ENCODE measurements at places on chromosomes 5 and 9. TPM values are rescaled to one million over a fixed set of nuclear protein-coding genes. Genes with fewer than 3 reads are reported as not detected.

DNA sequence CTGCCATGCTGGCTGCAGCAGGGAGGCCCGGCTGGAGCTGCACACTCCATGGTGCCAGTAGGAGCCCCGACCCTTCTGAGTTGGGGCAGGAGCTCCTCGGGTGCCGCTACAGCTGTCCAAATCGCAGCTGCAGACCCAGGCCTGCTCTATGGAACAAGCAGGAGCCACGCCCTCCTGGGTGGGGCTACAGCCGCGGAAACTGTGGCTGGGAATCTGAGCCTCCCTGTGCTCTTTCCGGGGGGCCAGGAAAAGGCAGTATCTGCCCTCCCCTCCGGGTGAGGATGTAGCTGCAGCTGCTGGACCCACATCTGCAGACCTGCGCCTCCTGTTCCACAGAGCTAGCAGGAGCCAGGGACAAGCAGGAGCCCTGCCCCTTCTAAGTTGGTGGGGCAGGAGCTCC lies 278.9 kb upstream of the ACTBL2 start:
- no peak for DNase-seq

- DNase-seq, result no peak
Measured at GRCh38 chr9:72633966-72634365, 112.6 kb downstream of the TMC1 start.

DNA sequence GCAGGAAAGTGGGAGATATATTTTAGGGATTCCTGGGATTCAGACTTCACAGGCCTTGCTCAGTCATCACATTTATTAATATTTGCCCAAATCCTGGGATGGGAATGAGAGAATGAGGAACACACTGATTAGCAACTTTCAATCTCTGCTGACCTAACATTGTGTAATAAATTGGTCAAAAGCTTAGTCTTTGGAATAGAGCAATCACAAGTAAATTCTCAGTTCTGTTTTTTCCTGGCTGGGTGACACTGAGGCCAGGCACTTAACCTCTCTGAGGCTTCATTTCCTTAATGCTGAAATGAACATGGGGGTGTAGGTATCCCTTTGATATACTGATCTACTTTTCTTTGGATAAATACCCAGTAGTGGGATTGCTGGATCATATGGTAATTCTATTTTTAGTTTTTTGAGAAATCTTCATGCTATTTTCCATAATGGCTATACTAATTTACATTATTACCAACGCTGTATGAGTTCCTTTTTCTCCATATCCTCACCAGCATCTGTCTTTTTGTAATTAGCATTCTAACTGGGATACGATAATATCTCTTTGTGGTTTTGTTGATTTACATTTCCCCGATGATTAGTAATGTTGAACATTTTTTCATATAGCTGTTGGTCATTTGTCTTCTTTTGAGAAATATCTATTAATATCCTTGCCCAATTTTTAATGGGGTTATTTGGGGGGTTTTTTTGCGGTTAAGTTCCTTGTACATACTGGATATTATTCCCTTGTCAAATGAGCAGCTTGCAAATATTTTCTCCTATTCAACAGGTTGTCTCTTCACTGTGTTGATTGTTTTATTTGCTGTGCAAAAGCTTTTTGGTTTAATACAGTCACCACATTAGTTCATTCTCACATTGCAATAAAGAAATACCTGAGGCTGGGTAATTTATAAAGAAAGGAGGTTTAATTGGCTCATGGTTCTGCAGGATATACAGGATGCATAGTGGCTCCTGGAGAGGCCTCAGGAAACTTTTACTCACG lies 36.8 kb upstream of the NIPBL start:
- no peak for DNase-seq

- DNase-seq, result no peak
Measured at GRCh38 chr5:15026011-15026893, 154.7 kb upstream of the ANKH start.

- DNase-seq, result peak; percentile 65
Measured at GRCh38 chr5:97162045-97162444, 19.6 kb upstream of the LIX1 start.

GRCh38 chr5:64869419-64869818 lies 100.7 kb downstream of the CWC27 start:
- no peak for DNase-seq

- DNase-seq, result peak; percentile 31
Measured at GRCh38 chr9:116546711-116547581, 140.2 kb upstream of the TRIM32 start.

DNA sequence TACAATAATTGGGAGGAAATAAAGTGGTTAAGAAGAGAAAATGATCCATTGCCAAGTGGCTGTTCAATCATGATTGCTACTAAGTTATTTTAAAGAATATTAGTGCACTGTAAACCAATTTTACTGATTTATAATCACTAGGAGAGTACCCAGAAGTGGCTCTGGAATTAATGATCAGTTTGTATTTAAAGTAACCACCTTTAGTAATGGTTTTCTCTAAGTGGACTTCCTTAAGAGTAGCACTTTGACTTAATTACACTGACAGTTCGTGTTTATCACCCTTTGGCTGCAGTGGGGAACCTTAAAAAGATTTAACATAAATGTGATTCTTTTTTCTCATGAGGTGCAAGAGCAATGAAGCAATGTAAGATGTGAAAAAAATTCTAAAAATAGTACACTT lies 310.8 kb downstream of the CDH12 start:
- no peak for DNase-seq

GRCh38 chr9:77594963-77595362 lies 53.2 kb downstream of the GNA14 start:
- no peak for DNase-seq

- no peak for DNase-seq
Measured at GRCh38 chr9:108743901-108744371, 111.8 kb downstream of the ACTL7B start.

DNA sequence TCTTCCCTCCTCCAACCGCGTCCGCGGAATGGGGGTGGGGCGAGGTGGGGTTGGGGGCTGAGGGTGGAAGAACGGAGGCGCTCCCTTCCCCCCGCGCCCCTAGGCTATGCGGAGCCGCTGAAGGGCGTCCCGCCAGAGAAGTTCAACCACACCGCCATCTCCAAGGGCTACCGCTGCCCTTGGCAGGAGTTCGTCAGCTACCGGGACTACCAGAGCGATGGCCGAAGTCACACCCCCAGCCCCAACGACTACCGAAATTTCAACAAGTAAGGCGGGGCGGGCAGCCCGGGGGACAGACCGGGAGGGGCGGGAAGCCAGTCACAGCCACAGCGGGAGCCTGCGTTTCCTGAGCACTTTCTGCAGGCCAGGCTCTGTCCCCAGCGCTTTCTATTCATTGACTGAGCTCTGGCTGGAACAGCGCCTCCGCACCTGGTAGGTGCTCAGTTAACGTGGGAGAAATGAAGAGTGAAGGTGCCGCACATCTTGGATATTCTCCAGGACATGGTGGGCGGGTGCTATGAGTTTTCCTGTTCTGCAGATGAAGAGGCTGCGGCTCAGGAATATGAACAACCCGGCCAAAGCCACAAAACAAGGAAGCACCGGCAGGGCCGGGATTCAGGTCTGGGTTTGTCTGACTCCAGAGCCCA lies 11.3 kb downstream of the MYOZ3 start:
- no peak for DNase-seq

DNA sequence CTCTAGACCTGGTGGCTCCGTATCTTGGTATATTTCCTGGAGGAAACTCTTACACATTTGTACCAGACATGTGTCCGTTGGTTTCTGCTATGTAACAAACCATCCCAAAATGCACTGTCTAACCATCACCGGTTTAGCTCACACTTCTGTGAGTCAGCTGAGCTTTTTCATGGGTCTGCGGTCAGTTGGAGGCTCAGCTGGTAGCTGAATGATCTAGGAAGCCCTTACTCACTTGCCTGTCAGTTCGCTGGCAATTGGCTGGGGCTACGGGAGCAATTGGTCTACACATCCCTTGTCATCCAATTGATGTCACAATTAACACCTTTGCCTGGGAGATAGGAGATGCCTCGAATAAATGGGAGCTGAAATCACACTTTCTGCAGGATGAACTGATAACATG lies 11.6 kb upstream of the WHRN start:
- DNase-seq, result no peak

GRCh38 chr9:15642369-15642962 lies 89.6 kb downstream of the CCDC171 start:
- DNase-seq, result no peak

DNA sequence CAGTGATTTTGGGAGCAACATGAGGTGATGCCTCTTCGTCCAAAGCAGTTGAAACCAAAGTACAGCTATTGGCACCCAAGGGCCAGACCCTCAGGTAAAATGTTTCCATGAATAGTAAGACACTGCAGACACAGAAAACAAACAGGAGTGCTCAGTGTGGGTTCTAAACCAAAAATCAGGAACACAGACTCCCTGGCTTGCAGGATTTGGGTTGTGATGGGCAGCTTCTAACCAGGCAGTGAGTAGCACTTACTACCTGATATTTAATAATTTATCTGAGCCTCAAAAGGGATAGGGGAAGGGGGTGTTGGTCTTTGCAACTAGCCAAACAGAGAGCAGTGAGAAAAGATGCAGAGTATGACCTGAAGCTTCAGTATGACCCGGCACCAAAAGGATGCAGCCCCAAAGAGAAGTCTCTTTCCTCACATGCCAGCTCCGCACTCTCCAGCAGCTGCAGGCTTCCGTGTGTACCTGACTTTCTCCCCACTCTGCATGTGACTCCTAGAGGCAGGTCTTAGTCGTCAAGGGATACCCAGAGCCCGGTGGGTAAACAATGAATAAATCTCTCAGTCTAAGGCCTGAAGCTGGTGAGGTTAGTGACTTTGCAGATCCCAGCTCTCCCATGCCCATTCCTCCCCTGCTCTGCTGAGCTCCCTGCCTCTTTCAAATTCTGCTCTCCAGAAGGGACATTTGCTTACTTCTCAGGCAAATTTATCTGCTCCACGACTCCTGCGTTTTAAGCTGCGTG lies 105.4 kb upstream of the SPOCK1 start:
- DNase-seq, result no peak

- no peak for DNase-seq
Measured at GRCh38 chr9:34524349-34524748, 1.6 kb upstream of the ENHO start.

GRCh38 chr5:102231693-102232619 lies 64.1 kb downstream of the SLCO4C1 start:
- DNase-seq, result no peak

- no peak for DNase-seq
Measured at GRCh38 chr5:149429839-149430721, 51.0 kb upstream of the IL17B start.

GRCh38 chr9:137449081-137449844 lies 8.1 kb upstream of the ENTPD8 start:
- DNase-seq, result no peak

GRCh38 chr9:21428235-21428634 lies 12.0 kb upstream of the IFNA1 start:
- DNase-seq, result no peak

- no peak for DNase-seq
Measured at GRCh38 chr9:20662156-20662555, 21.9 kb upstream of the FOCAD start.

DNA sequence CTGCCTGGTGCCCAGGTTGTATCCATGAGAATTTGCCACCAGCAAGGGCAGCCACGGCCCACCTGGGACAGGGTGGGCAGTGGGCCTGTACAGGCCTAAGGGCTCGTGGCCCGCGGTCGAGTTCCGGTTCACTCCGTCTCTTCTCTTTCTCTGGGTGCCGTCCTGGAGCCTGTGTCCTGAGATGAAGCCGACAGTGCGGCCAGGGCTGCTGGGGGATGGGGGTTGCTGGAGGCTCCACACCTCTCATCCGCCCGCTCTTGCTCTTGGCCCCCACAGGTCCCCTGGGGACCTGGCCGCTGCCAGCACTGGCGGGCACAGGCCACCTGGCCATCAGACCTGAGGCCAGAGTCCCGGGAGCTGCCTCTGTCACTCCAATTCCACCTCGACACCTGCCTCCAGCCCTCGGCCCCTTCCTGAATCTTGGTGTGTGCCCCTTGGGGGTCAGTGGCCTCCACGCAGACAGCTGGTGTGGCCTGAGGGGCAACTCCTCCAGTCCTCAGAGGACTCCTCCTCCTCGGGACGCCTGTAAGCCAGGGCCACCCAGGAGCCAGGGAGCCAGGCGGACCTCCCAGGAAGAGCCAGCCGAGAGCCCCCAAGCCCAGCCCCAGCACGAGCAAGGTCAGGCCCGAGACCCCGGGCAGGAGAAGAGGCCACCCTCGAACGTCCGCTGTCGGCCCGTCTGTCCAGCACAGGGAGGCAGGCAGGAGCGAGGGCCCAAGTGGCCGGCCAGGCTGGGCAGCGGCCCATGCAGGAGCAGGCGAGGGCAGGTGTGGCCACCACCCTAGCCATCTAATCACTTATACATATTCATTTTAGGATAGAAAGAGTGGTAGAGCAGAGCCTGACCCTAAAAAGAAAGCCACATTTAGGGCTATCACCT lies 5.2 kb downstream of the LRRC26 start:
- no peak for DNase-seq

- no peak for DNase-seq
Measured at GRCh38 chr9:71744754-71745521, 23.4 kb downstream of the CEMIP2 start.

DNA sequence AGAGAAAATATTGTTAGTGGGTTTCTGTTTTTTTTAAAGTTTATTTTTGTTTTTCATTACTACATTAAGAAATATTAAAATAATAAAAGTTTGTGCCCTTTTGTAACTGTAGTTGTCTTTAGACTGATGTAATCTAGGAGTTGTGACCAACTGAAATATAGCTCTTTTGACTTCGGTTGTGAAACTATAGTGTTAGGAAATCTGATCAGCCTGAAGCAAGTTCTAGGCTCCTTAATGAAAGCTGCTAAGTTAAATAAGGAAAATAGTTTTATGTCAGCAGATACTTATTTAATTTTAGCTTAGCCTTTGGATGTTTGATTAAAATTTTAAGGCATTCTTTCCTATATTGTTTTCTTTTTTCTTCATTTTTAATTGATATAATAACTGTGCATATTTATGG lies 14.2 kb downstream of the AP3S1 start:
- DNase-seq, result no peak

DNA sequence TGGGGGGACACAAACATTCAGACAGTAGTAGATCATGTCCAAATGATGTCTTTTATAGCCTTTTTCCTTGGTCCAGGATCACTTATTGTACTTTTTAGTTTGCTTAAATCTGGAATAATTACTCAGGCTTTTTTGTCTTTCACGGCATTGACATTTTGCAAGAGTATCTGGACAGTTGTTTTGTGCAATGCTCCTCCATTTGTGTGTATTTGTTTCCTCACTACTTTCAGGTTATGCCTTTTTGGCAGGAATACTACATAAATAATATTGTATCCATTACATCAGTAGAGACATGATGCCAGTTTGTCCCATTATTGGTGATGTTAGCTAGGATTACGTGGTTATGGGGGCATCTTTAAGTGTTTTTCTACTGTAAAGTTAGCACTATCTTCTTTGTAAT lies 238.3 kb downstream of the MAN2A1 start:
- DNase-seq, result no peak

GRCh38 chr9:20597862-20598261 lies 24.4 kb downstream of the MLLT3 start:
- DNase-seq, result no peak

GRCh38 chr5:141951332-141951781 lies 6.6 kb downstream of the PCDH12 start:
- DNase-seq, result no peak

- DNase-seq, result no peak
Measured at GRCh38 chr5:178673801-178674295, 47.0 kb upstream of the CLK4 start.

Gene SPATA31E1
- not detected for total RNA-seq

Gene OTULINL
- total RNA-seq, result 9.9 TPM

Gene IRX2
- total RNA-seq, result 0.26 TPM

Gene PCDHB7
- total RNA-seq, result 2.1 TPM

Gene SREK1
- total RNA-seq, result 54.1 TPM

Gene PRLR
- total RNA-seq, result 9.3 TPM

Gene RANBP3L
- total RNA-seq, result 3.9 TPM

Gene ENHO
- 1.7 TPM for total RNA-seq

Gene OLFML2A
- 12.7 TPM for total RNA-seq

Gene MUSK
- 2.5 TPM for total RNA-seq
